Frontal cortex (tissue), 4 donors: ENCODE measurements at places on chromosomes 11 and 22.

- DNase-seq = no peak
Measured at GRCh38 chr11:121814962-121815361, 301.1 kb downstream of the BLID start.

DNA sequence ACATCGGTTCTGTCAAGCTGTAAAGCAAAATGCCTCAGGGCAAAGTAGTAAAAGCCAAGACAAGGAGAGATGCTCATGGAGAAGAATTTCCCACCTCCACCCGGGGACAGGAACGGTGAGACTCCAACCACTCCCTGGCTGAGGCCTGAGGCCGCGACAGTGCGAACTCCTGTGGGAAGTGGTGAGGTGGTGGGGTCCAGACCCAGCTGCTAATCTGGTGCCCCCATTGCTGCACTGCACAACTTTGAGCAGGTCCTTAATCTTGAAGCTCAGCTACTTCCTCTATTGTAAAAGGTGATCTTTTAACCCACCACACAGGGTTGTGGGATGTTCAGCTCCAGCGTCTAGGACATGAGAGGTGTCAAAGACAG is 83.9 kb downstream of the ZC3H12C start:
- DNase-seq = no peak

DNA sequence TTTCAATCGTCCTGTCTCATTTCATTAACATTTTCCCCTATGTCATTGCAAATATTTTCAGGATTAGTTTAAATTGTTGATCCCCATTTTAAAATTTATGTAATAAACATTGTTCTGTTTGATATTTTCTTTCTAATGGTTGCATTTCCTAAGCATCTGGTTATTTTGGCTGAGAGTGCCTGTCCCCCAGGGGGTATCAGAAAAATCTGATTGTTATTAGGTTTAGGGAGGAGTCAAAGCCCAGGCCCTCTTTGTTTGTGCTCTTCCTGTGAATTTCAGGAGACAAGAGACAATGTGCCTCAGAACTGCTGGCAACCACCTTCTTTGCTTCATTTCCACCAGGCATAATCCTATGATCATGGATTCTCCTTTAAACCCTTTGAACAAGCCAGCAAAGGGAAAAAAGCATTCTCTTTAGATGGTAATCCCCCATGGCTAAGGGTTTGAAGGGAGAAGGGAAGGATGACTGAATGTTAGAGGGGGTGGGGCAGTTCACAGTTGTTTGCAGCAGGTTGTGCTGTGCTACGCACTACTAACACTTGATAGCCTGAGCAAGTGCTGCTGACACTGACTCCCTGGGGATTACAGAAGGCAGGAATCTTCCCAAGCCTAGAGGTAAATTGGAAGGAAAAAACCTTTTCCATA is 462.4 kb upstream of the LRRC4C start:
- DNase-seq = no peak

DNA sequence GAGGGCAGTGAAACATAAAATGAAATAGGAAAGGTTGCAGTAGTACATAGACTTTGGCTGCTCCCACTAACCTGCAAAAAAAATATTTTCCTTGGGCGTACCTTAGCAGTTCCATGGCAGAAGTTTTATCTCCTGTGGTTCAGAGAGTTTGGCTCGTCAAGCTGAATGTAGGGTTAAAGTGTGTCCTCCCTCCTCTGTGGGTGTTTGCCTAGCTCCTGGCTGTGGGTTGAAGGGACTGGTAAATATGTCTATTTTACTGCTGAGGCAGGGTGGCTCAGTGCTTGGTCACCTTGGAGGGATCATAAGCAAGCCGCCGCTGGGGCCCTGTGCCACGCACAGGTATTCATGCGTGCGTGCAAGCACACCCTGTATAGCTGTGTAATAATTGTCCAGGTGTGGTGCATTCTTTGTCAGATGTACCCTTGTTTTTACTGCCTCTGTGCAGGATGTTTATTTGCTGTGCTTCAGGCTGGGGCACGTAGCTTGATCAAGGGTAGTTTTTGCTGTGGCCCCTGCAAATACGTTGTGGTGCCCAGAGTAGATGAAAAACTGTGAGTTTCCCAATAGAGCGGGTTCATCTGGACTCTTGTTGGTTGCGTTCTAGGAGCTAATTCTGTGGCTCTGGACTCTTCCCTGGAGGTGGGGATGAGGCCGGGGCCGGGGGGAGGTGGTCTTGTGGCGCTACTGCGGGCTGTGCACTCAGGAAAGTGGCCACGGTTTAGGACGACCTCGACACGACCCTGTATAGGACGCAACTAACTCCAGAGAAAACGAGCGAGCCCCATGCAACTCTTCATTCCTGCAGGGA is 732 bp upstream of the SORL1 start:
- no peak for DNase-seq

- no peak for DNase-seq
Measured at GRCh38 chr22:27513021-27513420, 288.5 kb downstream of the MN1 start.

GRCh38 chr11:112962579-112963367 is 1.6 kb downstream of the NCAM1 start:
- peak; percentile 81 for DNase-seq

DNA sequence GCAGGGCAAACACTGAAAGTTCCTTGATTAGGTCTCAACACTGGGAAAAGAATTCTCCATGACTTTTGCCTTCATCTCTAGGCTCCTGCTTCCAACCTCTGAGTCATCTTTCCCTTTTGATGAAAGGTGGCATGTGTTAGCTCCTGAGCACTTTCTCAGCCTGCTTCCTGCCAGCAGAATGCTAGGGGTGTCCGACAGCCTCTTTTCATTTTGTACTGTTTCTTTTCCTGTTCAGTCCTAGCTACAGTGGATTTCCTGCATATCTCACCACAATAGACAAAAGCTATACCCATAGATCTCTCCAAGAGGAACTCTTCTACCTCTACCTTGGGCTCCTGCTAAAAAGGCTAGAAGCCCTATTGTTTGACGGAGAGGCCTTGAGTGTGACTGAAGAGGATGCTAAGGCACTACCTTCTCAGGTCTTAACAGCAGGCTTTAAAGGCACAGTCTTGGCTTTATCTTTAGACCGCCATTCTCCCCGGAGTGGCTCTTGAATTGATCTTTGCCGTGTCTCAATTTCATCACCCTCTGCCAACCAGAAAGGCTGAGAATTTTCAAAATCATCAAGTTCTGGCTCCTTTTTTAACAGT is 145.5 kb downstream of the RBFOX2 start:
- DNase-seq = no peak

DNA sequence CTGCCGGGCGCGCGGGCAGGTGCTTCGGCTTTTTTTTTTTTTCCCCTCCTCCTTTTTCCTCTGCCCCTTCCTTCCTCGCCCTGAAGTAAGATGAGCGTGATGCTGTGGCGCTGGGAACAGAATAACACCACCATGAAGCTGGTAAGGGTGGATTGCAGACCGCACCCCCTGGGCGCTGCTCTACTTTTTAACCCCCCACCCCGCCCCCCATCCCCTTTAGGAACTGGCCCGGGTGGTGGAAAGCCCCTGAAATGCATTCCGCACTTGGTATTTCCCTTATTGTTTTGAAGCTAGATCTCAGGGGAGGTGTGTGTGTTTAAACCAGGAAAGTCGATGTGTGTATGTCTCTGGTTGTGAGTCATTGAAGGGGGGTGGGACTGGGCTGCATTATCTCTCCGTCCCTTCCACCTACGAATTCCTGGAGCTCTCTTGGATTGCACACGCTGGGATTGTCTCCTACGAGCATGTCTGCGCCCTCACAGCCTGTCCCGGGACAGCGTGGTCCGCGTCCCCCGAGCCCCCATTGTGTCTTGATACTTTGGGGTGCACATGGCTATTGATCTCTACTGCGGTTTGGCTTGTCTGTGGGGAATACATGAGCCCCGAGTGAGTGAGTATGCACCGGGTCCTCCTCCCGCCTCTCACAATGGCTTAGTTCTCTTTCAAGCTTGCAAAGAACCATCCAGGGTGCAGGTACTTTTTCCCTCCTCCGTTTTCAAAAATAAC is 64.9 kb downstream of the NAV2 start:
- no peak for DNase-seq

DNA sequence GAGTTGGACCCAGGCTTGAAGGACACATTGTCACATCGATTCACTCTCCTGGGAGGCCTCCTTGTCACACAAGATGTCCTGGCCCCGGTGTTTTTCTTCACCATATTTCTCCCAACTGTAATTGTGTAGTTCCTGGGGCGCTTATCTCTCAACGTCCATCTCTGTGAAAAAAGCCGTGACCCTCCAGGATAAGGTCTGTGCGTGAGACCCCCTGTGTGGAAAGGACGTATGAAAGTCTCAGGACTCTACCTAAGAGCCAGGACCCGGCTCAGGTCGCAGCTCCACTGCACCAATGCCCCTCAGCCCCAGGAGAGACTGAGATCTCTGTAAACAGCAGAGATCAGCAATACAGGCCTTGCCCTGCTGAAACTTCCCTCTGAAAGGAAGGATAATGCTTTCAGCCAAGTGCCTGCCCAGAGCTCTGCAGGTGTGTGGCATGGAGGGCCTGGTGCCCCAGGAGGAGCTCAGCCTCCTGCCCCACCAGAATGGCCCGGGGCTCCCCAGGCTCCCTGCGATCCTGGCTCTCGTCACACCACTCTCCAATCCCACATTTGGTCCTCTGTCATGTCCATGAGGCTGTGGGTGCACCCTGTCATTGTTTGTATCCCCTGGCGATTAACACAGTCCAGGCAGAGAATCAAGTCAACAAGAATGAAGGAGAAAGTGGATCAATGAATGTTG is 119.2 kb upstream of the TMEM45B start:
- DNase-seq = no peak

DNA sequence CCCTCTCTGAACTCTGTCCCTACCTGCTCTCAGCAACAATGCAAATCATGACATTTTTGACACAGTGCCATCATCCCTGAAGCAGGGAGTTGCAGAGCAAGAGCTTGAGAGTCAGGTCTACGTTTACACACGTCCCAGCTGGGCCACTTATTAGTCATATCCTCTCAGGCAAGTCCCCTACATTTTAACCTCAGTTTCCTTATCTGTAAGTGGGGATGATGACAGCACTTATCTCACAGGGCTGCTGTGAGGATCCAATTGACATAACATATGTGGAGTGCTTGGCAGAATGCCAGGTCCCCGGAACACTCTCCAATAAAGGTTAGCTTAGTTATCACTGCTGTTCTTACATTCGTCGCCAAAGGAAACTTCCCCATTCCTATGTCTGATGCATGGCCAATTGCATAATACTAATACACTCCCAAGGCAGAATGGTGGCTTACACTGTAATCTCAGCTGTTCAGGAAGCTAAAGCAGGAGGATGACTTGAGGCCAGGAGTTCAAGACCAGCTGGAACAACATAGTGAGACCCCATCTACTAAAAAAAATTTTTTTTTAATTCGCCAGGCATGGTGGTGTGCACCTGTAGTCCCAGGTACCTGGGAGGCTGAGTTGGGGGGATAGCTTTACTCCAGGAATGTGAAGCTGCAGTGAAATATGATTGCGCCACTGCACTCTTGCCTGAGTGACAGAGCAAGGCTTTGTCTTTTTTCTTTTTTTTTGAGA is 16.6 kb downstream of the ASCC2 start:
- DNase-seq = no peak

GRCh38 chr11:57751676-57752253 is at the start of gene BTBD18:
Gene BTBD18, minus strand, starts transcription at chr11:57751819. Its CDS starts 631 bp downstream, at chr11:57751188.
- peak; percentile 65 for DNase-seq

- DNase-seq = peak; percentile 68
Measured at GRCh38 chr11:65471447-65471891, 27.4 kb upstream of the MALAT1 start.

GRCh38 chr22:19375435-19375834 is 56.1 kb downstream of the HIRA start:
- DNase-seq = no peak

GRCh38 chr22:37675930-37676735 is 697 bp downstream of the LGALS1 start:
- DNase-seq = no peak

DNA sequence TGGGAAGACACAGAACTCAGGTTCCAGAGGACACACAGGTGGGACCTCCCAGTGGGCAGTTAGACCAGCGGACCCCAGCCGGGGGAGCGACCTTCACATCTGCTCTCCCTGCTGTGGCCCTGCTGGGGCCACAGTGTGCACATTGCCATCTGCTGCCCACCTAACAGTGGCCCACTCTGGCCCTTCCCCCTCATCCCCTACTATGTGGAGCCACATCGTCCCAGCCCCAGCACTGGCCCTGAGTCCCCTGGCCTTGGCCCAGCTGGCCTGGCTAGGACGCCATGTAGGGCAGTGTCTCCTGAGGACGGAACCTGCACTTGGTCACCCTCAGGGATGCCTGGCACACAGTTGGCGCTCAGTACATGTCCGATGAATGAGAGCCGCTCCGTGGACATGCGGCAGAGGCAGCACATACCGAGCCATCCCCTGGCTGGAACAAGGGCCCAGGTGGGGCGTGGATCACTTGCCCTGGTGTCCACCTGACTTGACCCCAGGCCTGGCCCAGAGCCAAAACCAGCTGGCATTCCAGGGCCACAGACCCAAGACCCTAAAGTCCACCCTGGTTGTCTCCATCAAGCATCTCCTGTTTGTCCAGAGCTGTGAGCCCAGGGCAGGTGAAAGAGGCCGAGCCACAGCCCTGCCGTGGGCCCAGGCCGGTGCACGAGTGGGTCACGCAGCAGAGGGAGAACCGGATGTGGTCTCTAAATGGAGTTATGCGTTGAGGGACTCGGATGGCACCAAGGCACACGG is 93.1 kb upstream of the FGF3 start:
- no peak for DNase-seq

DNA sequence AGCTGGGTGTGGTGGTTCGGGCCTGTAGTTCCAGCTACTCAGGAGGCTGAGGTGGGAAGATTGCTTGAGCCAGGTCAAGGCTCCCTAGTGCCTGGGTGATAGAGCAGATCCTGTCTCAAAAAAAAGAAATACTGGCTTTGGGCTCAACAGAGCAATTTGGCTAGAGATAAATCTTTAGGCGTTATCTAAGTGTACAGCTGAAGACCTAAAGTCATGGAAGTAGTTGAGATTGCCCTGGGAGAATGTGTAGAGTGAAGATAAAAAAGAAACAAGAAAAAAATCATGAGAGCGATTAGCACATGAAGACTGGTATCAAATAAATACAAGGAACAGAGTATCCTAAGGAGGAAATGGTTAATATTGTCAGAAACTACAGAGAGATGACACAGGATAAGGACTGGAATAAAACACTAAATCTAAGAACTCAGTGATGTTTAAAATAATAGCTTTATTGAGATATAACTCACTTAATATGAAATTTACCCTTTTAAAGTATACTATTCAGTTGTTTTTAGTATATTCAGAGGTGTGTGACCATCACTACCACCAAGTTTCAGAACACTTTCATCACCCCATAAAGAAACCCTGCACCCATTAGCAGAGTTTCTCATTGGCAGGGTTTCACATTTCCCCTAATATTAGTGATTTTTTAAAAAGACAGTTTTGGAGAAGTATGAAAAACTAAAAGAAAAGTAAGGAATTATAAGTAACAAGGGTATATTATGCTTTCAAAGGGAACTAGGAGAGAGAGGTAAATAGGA is 20.7 kb downstream of the PIK3C2A start:
- no peak for DNase-seq
